Smooth muscle cell of trachea (primary cell): ENCODE measurements at places on chromosomes 4 and X. TPM values are rescaled to one million over a fixed set of nuclear protein-coding genes. Genes with fewer than 3 reads are reported as not detected.

The VCX2 gene
- not detected in 2 replicates for total RNA-seq

The FAM9B gene
- total RNA-seq: not detected in 2 replicates

The GC gene
- not detected in 2 replicates for total RNA-seq

The CENPE gene
- total RNA-seq: 1.7 and 31.0 TPM in 2 replicates

The MUC7 gene
- not detected in 2 replicates for total RNA-seq

The SPANXC gene
- not detected in 2 replicates for total RNA-seq

The CYBB gene
- total RNA-seq: under 0.01 TPM in 1 of 2 replicates, not detected in the other

The TMEM144 gene
- 6.8 and 12.9 TPM in 2 replicates for total RNA-seq

The ADAM29 gene
- not detected in 2 replicates for total RNA-seq

The MAGEA11 gene
- under 0.01 TPM in 1 of 2 replicates, not detected in the other for total RNA-seq

The NPFFR2 gene
- total RNA-seq: under 0.01 TPM in 1 of 2 replicates, not detected in the other

The AKAP14 gene
- total RNA-seq: not detected in 2 replicates

The DUSP21 gene
- not detected in 2 replicates for total RNA-seq

The SORCS2 gene
- 0.29 and 0.50 TPM in 2 replicates for total RNA-seq

The EREG gene
- 0.15 and 0.33 TPM in 2 replicates for total RNA-seq

The DDIT4L gene
- 6.1 and 6.5 TPM in 2 replicates for total RNA-seq

The PPEF2 gene
- total RNA-seq: not detected in 2 replicates

The ATP1B4 gene
- not detected in 2 replicates for total RNA-seq

The TMPRSS11B gene
- not detected in 2 replicates for total RNA-seq

The RXFP1 gene
- total RNA-seq: 0.73 and 0.83 TPM in 2 replicates

The MAGEA9B gene
- not detected in 2 replicates for total RNA-seq

The SSX2B gene
- total RNA-seq: not detected in 2 replicates

The HSFX4 gene
- not detected in 2 replicates for total RNA-seq

The ARHGAP10 gene
- total RNA-seq: 38.2 and 47.0 TPM in 2 replicates

The TMEM175 gene
- total RNA-seq: 14.8 and 23.2 TPM in 2 replicates

The NXF3 gene
- not detected in 2 replicates for total RNA-seq

The SHROOM2 gene
- under 0.01 and 0.17 TPM in 2 replicates for total RNA-seq

The CXorf51A gene
- total RNA-seq: not detected in 2 replicates

The MND1 gene
- 2.2 and 13.1 TPM in 2 replicates for total RNA-seq
